Germinal center (tissue), 1 donor: ENCODE measurements at places on chromosomes 16 and 17.

- no peak for DNase-seq
Observed at GRCh38 chr17:7063518-7064094, 16.4 kb downstream of the CLEC10A start.

GRCh38 chr16:22923491-22923890, 109.5 kb downstream of the HS3ST2 start:
- DNase-seq: no peak

- no peak for DNase-seq
Observed at GRCh38 chr17:7131423-7131791, 16.8 kb upstream of the ASGR2 start.

DNA sequence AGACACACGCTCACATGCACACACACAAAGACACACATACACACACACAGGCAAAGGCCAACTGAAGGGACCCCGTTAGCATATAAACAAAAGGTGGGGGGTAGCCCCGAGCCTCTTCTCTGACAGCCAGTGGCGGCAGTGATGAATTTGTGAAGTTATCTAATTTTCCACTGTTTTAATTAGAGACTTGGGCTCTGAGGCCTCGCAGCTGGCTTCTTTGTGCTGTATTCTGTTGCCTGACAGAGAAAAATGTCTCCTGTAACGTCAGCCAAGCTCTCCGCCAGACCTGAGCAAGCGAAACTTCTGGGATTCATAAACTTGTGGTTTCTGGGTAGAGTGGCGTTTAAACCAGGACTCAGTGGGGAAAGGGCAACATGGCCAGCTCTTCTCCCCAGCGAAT, 113.9 kb upstream of the FOXF1 start:
- DNase-seq: no peak

GRCh38 chr16:78686601-78687000, 587.1 kb downstream of the WWOX start:
- DNase-seq: no peak

GRCh38 chr16:30667361-30667905, 9.2 kb downstream of the FBRS start:
- DNase-seq: no peak

- no peak for DNase-seq
Observed at GRCh38 chr16:35792516-35793285, 2333.3 kb downstream of the TP53TG3F start.
